Epithelial cell of alveolus of lung (primary cell): ENCODE measurements at places on chromosomes 12 and 14. TPM values are rescaled to one million over a fixed set of nuclear protein-coding genes. Genes with fewer than 3 reads are reported as not detected.

Gene EMP1
- 143 and 190 TPM in 2 replicates for total RNA-seq

Gene C14orf180
- not detected in 2 replicates for total RNA-seq

Gene IFNG-AS1
- not detected in 2 replicates for total RNA-seq

Gene PTHLH
- total RNA-seq, result 2.3 and 3.0 TPM in 2 replicates

Gene C12orf54
- total RNA-seq, result 2.2 TPM in 1 of 2 replicates, not detected in the other

Gene SLC4A8
- total RNA-seq, result 1.9 and 3.4 TPM in 2 replicates

Gene WSCD2
- total RNA-seq, result not detected in 2 replicates

Gene FOXA1
- 2.1 and 2.7 TPM in 2 replicates for total RNA-seq

Gene ASB8
- 13.4 and 13.7 TPM in 2 replicates for total RNA-seq

Gene INSM2
- total RNA-seq, result not detected in 2 replicates

Gene BICDL1
- total RNA-seq, result under 0.01 TPM in 1 of 2 replicates, not detected in the other

Gene PIWIL1
- total RNA-seq, result not detected in 2 replicates

Gene SYT1
- total RNA-seq, result 4.5 and 12.0 TPM in 2 replicates
